AG09319 (cell line): ENCODE measurements at places on chromosomes 2 and 18.

- no peak for DNase-seq
Measured at GRCh38 chr2:215277944-215278343, 33.9 kb upstream of the ATIC start.

GRCh38 chr2:182542501-182543258 is 115.8 kb upstream of the PDE1A start:
- DNase-seq = no peak

DNA sequence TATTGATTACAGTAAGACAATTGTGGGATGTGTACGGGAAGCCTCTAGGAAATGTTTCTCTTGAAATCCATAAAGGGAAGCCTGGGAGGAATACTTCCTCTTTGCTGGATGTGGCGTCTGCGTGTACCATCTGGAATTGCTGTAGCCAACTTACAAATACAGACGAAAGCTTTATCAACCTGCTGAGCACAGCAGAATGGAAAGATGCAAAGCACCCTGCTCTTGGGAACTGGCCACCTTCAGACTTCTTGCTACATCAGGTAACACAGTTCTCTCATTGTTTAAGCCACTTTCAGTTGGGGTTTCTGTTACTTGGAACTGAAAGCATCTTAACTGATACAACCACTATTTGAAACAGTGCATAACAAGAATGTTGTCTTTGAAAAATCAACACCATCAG is 213.8 kb downstream of the HRH4 start:
- no peak for DNase-seq

- no peak for DNase-seq
Measured at GRCh38 chr2:85843543-85843942, 45.2 kb downstream of the ST3GAL5 start.

DNA sequence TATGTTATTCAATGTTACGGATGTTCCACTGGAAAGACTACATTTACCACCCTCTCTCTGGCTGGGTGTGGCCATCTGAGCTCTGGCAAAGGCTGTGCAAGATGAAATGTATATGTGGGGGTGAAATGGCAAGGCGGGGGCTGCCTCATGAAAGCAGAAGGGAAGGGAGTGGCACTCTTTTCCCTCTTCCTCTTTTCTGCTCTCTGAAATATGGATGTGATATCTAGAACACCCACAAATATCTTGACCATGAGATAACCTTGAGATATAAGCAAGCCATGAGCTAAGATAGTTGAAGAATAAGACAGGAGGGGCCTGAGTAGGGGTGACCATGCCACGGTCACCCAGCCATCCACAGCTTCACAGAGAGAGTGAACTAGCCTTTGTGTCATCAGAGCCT is 367.8 kb upstream of the ID2 start:
- DNase-seq = no peak

DNA sequence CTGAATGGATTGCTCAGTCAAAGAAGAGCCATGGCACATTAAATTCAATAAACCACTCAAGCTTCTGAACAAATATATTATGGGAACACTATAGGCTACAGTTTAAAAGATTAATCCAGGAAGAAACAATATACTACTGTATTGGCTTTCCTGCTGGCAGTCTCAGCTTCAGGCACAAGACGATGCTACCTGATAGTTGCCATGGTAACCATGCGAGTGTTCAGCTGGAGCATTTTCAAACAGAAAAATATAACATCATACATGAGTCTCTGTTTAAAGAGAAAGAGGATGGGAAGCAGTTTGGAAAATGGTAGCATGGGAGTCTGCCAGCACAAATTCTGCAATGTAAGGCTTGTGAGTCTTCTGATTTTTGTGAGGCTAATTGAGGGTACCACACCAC is 65.9 kb upstream of the CPO start:
- no peak for DNase-seq

GRCh38 chr2:240574386-240575100 is 6.3 kb downstream of the RNPEPL1 start:
- no peak for DNase-seq
